ENCODE measurements at places on chromosomes 13 and 19. TPM values are rescaled to one million over a fixed set of nuclear protein-coding genes. Genes with fewer than 3 reads are reported as not detected.

DNA sequence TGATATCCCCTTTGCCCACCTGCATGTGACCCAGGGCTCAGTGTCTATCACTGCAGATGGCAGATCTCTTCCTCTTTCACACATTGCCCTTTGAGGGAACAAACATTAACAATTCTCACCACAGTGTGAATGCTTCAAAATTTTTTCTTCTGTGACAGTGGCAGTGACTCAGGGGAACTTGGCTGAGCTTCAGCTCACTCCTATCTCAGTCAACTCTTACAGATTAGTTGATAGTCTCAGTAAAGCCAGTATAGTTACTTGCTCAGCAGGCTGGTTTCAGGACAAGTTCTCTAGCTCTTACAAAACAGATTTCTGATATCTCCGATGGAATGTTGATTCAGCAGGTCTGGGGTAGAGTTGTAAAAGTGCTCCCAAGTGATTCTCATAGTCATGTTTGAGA lies 166.9 kb downstream of the DLEU7 start:
- DNase-seq: peak; percentile 82

DNA sequence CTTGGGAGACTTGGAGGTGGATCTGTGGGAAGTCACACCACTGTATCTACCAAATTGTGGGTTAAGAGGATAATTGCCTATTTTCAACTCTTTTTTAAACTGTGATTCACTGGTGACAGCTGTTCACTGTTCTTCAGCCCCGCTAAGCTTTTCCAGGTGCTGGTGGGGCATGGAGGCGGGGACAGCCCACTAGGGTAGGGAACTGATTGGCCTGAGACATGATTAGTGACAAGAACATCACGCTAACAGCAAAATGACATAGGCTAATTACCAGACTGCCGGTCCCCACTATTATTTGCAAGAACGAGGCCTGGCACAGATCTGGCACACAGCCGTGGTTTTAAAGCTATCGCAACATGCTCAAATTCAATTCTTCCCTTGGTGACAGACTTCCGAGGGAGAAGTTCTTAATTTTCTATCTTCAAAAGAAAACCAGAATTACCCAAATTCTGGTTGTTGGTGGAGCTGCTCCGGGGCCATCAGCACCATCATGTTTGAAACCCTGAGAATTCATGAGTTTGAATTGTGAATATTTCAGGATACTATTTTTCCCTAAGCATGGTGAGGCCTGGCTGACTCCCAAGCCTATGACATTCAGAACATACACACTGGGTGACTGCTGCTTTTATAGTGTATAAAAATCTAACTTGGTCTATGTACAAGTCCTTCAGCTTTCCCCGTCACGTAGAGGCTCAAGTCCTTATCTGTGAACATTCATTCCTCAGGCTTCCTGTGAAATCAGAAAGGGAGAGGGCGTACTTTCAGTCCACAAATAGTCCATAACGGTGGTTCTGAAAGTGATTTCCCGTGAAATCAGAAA lies 17.9 kb downstream of the DOCK9 start:
- DNase-seq: no peak

GRCh38 chr13:108957369-108958012 lies 328.1 kb downstream of the MYO16 start:
- DNase-seq: peak; percentile 89

- no peak for DNase-seq
These were observed 175.1 kb upstream of the KL start for GRCh38 chr13:32840989-32841713.

DNA sequence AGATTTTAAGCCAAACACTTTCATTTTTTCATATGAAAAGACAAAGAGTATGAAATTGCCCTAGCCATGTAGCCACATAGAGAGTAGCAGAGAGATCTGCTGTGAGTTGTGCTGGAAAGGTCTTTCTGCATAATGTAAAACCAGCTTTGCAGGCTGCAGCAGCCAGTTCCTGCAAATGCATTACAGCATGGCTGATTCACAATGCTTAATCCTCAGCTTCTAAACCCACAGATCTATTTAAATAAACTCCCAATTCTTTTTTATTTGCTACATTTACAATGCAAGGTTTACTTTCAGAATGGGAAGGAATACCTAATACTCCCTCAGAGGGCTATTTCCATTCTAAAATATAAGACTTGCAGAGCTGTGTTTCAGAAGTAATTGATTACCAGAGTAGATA lies 185.6 kb upstream of the STARD13 start:
- no peak for DNase-seq

DNA sequence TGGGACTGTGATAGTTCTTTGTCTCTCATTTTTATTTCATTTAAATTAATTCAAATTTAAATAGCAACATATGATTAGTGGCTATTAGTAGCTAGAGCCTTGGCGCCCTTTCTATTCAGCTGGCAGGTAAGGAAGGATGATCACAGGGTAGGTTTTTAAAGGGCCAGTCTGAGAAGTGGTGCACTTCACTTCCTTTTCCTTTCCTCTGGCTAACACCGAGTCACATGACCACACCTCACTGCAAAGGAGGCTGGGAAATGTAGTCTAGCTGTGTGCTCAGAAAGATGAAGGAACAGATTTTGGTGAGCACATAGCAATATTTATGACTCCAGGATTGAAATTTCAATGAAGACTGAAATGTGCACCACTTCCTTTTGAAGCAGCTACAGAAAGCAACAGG lies 128.7 kb downstream of the TSHZ3 start:
- DNase-seq: no peak

DNA sequence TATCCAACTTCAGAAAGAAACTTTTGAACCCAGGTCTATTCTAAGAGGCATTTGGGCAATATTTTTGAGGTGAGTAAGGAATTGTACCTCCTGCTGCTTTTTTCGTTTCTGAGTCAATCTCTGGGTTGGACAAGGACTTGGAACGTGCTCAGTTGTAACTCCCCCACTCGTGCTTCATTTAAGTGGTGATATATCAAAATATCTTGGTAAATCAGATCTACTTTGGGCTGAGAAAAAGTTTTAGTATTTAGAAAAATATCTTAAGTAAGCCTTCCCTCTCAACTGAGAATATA lies 728.9 kb downstream of the EFNB2 start:
- no peak for DNase-seq

- no peak for DNase-seq
These were observed 1449.8 kb upstream of the MIR17HG start for GRCh38 chr13:89897681-89898080.

DNA sequence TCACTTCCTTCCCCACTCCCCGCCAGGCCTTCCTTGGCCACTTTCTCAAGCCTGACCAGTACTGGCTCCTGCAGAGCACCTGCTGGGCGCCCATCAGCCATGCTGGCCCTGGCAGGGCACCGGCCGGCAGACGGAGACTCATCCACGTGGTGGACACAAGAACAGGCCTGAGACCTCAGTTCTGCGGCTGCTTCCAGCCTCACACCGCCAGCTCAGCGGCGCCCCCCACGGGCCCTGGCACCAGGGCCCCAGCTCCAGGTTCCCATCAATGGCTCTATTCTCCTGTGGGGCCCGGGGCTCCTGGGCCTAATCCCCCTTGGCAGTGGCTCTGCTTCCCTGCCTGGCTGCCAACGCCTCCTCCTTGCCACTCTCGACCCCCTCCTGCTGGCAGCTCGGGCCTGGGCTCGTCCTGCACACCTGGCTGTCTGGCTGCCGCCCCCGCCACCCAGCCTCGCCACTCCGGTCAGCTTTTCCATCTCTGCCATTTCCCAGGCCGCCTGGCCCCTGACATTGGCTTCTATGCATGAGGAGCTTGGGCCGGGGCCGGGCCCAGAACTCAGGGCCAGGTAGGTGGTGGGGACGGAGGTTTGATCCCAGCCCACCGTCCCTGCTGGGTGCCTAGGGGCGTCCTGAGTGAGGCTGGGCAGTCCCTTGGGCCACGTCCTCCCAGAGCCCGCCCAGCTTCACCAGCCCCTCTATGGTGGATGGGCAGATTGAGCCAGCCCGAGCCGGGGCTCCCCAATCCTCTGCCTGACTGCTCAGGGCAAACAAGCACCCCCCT lies 6.2 kb downstream of the NDUFA11 start:
- DNase-seq: no peak

GRCh38 chr13:78662467-78662866 lies 3.5 kb upstream of the OBI1 start:
- no peak for DNase-seq

DNA sequence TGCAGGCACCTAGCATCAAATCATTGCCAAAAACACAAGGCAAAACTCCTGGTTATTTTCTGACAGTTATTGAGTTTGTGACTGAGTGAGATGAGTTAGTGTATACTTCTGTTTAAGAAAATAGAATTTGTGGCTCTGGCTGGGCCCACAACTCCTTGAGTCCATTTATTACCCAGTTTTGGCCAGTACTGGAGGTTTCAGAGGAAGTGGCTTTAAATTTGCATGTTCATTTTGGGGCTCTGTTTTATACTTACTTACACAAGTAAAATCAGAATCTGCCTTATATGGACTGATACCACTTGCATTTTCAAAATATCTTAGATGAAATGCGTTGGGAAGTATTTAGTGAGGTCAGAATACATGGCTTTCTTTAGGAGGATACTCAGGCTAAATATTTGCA lies 29.0 kb downstream of the TNFSF11 start:
- peak; percentile 28 for DNase-seq

GRCh38 chr19:57888107-57888559 lies 704 bp downstream of the ZNF814 start:
- no peak for DNase-seq

DNA sequence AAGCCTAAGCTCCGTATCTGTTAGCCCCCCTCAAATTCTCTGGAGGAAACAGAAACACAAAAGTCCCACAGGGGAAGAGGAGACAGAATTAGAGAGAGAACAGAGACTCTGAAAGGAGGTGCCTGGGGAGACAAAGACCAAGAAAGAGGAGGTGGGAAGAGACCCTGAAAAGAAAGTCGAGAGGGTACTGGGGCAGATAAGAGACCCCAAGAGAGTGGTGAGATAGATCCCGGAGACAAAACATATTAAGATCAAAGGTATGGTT lies 915 bp upstream of the GRWD1 start:
- no peak for DNase-seq

- DNase-seq: peak; percentile 89
These were observed at the start of the genes BIVM and POGLUT2 for GRCh38 chr13:102798581-102799425. TSS of gene BIVM (plus strand) at chr13:102799119. CDS start at chr13:102807268, 8,149 bp downstream. TSS of gene POGLUT2 (minus strand) at chr13:102798976. CDS start at chr13:102798670, 306 bp downstream.

DNA sequence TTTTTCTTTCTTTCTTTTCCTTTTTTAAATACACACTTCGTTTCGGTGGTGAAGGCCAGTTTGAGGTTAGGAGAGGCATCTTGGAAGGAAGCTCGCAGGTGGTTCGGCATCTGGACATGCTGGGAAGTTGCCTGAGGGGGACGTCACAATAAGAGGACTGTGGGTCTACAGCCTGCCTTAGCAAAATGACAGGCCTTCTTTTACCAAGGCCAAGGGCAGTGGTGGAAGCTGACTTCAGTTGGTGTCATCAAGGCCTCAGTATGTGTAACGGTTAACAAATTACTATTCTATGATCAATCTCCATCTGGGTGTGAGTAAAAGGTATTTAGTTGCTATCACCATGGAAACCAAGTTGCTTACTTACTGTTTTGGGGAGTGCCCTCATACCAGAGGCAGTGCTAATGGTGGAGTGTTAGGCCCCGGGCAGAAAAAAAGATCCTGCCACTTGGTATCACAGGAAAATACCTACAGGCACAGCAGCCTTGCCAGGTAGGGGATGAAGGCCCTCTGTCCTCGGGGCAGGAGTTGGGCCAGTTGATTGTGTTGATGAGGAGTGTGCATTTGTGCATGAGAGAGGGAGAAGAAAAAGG lies 10.3 kb downstream of the ACTN4 start:
- DNase-seq: peak; percentile 61

- no peak for DNase-seq
These were observed 731 bp upstream of the AKAP8L start for GRCh38 chr19:15419413-15420025.

DNA sequence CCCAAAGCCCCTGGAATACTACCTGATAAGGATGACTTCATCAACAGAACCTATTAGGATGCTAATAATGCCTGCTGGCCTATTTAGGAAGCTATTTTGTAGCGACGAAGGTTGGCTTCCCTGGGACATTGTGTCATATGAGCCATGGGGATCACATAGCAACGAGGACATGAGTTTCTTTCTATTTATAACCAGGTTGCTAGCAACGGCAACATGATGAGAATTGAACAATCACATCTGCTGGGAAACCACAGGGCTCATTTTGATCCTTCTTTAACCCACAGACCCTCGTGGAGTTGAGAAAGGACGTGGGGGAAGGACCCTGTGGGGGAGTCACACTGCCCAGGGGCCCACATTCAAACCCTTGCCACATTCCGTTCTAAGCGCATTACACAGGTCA lies 172.2 kb downstream of the COL4A1 start:
- DNase-seq: no peak

DNA sequence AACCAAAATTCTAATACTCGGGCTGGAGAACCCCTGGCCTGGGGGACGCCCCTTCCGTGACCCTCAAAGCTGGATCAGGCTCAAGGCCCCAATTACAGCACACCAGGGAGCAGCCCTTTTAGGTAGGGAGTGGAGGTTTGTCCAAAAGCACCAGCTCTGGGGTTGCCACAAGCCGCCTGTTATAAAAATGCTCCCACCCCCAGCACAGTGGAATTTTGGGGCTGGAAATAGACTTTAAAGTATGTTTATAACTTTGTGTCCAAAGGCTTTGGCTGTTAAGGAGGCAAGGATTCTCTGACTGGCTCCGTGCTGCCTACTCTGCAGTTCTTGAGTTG lies 564 bp upstream of the GMIP start:
- no peak for DNase-seq

- peak; percentile 58 for DNase-seq
These were observed 483.2 kb downstream of the DIAPH3 start for GRCh38 chr13:59680429-59681024.

DNA sequence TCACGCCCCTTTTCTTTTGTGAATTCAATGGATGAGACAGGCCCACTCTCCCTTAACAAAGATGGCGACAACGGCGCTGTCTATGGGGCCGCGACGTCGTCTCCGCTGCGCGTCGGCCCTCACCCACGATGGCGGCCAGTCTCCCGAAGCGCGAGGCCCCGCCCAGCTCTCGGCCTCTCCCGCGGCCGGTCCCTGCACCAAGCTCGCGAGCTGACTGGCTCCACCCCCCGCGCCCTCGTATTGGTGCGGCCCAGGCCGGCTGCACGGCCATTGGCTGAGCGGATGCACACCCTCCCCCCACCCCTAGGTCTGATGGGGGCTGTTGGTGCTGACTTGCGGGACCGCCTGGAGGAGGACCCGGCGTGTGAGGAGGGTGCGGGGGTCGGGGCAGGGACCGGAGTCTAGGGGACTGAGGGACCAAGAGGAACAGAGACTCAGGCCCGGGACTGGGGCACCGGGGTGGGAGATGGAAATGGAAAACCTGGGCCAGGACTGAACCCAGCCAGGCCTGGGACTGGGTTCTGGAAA lies 4.8 kb downstream of the SPHK2 start:
- peak; percentile 96 for DNase-seq

CDKN2D gene
- 9.2 TPM for total RNA-seq

LIM2 gene
- total RNA-seq: not detected

ERF gene
- 18.2 TPM for total RNA-seq

SSC5D gene
- 10.7 TPM for total RNA-seq

MISP3 gene
- 0.72 TPM for total RNA-seq
